ENCODE measurements at places on chromosomes 4 and X.

DNA sequence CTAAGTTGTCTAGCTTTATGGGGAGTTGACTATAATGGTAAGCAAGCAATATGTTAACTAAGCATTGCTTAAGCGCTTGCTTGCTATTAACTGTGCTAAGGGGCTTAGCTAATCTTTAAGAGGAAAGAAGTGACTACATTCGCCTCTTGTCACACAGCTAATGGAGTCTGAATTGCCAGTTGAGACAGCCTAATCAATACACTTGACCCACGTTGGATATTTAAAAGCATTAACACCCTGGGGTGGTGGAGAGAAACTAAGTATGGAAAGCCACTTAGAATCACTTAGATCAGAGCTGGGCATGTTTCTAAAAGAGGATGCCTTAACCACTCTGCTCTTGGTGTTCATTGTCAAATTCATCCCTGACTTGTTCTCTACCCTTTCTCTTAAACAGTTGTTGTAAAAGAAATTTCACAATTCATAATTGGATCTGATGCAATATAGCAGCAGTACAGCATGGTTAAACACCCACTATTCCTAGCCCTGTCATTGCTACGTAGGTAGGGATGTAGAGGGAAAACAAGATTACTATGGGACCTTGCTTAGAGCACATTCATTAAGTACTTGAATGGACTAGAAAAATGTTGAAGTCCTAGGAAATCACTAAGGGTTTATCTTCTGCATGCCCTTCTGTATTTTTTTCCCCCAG lies 3.5 kb downstream of the ZAR1 start:
- DNase-seq: no peak

DNA sequence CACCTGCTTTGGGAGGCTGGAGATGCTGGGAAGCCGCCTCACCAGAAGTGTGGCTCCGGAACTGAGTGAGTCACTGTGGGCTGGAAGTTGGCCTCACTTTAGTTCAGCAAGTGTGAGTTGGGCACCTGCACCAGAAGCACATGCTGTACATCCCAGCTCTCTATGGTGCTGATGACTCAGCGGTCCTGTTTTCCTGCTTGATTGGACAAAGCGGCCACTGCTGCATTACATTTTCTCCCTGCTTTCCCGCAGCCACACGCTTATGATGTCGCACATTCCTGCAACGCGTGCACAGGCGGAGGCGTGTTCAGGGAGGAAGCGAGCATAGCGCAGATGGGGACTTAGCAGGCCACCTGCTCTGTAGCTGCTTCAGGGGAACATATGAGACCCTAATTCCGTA lies 26.7 kb upstream of the CLDN34 start:
- no peak for DNase-seq

GRCh38 chr4:182582245-182582644 lies 334.9 kb downstream of the DCTD start:
- no peak for DNase-seq

GRCh38 chr4:108156391-108156790 lies 12.3 kb downstream of the LEF1 start:
- DNase-seq: no peak

DNA sequence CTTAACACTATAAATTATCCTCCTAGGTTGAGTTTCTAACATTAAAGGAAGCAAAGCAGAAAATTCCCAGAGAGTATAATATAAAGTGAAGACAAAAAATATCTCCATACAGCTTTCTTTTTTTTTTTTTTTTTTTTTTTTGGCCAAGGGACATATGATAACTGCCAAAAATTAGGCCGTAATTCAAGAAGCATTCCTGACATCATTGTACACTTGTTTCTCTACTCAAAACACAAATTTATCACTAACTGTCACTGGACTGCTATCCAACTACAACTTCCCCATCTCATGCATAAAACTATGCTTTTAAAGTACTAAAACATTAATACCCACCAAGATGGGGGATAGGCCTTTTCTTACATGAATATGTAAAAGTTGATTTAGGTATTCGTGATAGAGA lies 77.2 kb downstream of the DCHS2 start:
- no peak for DNase-seq

DNA sequence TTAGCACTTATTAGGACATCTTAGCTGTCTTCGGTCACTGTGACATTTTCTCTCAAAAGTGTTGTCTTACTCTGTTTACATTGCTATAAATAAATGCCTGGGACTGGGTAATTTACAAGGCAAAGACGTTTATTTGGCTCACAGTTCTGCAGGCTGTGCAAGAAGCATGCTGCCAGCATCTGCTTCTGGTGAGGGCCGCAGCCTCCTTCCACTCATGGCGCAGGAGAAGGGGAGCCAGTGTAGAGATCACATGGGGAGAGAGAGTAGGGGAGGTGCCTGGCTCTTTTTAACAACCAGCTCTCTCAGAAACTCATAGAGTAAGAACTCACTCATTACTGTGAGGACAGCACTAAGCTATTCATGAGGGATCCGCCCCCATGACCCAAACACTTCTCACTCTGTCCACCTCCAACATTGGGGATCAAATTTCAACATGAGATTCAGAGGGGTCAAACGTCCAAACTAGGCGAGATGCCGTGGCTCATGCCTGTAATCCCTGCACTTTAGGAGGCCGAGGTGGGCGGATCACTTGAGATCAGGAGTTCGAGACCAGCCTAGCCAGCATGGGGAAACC lies 43.5 kb upstream of the HERC6 start:
- DNase-seq: no peak

GRCh38 chrX:150361070-150361776 lies 1.9 kb upstream of the MAMLD1 start:
- DNase-seq: no peak

- peak; percentile 25 for DNase-seq
Observed at GRCh38 chrX:74382613-74383012, 38.7 kb upstream of the SLC16A2 start.

DNA sequence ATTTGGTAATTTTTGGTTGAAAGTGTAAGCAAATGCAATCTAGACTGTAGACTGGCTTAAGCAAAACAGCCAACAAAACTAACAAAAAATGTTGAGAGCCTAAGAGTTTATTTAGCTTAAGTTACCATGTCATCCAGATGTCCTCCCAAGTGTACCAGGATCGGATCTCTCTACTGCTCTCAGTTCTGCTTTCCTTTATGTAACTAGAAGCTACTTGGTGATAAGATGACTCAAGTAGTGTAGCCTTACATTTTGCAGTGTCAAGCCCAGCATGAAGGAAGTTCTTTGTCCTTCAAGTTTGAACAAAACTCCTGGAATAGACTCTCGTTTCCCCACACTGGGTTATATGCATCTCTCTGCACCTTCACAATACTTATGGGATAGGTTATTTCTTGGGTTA lies 1500.0 kb downstream of the STIM2 start:
- DNase-seq: no peak

GRCh38 chr4:8916351-8916885 lies 44.8 kb upstream of the HMX1 start:
- DNase-seq: no peak

DNA sequence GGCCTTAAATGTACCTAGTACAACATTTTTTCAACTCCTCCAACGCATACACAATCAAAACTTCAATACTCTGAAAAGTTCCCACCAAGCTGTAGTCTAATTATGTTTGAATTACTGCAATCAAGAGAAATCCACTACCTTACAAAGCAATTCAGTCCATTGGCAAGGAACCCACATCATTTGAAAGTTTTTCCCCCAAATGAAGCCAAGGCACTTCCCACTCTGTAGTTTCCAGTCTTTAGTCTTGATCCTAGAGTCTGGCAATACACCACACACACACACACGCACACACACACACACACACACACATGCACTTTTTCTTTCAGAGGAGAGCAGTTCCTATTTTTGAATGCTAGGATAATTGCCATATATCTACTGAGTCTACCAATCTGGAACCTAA lies 79.6 kb downstream of the ANTXR2 start:
- DNase-seq: no peak
